Neural crest cell (in vitro differentiated cells): ENCODE measurements at places on chromosomes 5 and 9. TPM values are rescaled to one million over a fixed set of nuclear protein-coding genes. Genes with fewer than 3 reads are reported as not detected.

The MRPL50 gene
- total RNA-seq = 17.3 and 18.6 TPM in 2 replicates

The CCNJL gene
- total RNA-seq = 28.7 and 29.7 TPM in 2 replicates

The SPATA31A3 gene
- 0.09 TPM in 1 of 2 replicates, not detected in the other for total RNA-seq

The LOX gene
- total RNA-seq = 1.2 and 1.4 TPM in 2 replicates

The SLC6A3 gene
- 0.16 and 0.27 TPM in 2 replicates for total RNA-seq

DNA sequence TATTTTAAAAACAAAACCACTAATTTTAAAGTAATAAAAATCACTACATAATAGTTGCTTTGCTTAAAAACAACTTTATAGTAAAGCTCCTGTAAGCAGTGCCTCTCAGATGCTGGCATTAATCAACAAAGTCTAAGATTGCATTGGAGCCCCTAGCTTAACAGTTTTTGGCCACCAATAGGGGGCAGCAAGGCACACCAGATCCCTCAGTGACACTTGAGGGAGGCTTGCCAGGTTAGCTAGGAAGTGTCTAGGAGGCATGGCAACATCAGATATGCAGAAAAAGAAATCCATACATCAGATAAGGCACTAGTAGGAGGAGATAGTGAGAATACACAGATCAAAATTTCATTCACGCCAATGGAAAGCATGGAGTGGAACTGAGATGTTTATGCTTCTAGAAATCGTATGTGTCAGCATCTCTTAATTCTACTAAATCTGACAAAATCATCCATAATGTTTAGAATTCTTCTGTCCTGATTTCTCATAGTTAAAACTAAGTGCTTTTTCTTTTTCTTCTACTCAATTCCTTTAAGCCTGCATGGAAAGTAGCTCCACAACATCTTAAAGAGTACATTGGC is 73.6 kb upstream of the PAM start:
- DNase-seq = peak; percentile 62
- peaks cover 4% of the 10 kb centered on the region for H3K4me1 ChIP-seq
- H3K27ac ChIP-seq = no peak overlapping the region
- H3K27me3 ChIP-seq = no peaks in the 10 kb centered on the region

- peaks cover 81% of the 10 kb centered on the region for H3K27me3 ChIP-seq
- H3K4me3 ChIP-seq = peak overlapping the region; percentile 80
- no peak for DNase-seq
These were observed 219.2 kb downstream of the MEF2C start for GRCh38 chr5:88663793-88664216.

GRCh38 chr9:121852651-121853616 is 201.5 kb downstream of the DAB2IP start:
- DNase-seq = no peak
- H3K27ac ChIP-seq = peak overlapping the region; percentile 67
- peaks cover 7% of the 10 kb centered on the region for H3K4me1 ChIP-seq
- H3K36me3 ChIP-seq = peaks cover 2% of the 10 kb centered on the region
- H3K4me3 ChIP-seq = no peak overlapping the region

DNA sequence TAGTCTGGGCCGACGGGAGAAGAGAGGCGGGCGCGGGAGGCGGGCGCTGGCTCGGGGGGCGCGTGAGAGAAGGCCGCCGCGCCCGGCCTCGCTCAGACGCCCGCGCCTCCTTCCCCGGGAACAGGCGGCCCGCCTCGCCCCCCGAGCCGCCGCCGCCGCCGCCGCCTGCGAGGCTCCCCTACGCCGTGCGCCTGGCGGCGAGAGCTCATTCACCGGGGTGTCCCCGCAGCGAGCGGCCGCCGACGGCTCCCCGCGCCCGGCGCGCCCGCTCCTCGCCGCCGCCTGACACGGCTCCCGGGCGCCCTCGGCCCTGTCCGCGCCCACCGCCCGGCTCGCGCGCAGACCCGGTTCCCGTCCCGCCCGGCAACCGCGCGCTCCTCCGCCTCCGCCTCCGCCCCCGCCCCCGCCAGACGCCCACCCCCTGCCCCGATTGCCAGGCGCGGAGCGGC is at the start of gene GNAQ:
TSS of gene GNAQ (minus strand) at position 368 of the 449 bp plus-strand sequence. CDS start 576 bp downstream, outside the sequence.
- peak within 1 kb of the TSS; percentile 96 for H3K27ac ChIP-seq
- H3K36me3 ChIP-seq = no peaks in the 10 kb centered on the region
- peak; percentile 45 for DNase-seq
- no peaks in the 10 kb centered on the region for H3K27me3 ChIP-seq
- peaks cover 57% of the 10 kb centered on the region for H3K4me1 ChIP-seq
- peak within 1 kb of the TSS; percentile 97 for H3K4me3 ChIP-seq

GRCh38 chr9:16369427-16369826 is 501.0 kb downstream of the BNC2 start:
- H3K4me3 ChIP-seq = no peak overlapping the region
- no peaks in the 10 kb centered on the region for H3K27me3 ChIP-seq
- no peak for DNase-seq
- H3K36me3 ChIP-seq = no peaks in the 10 kb centered on the region

DNA sequence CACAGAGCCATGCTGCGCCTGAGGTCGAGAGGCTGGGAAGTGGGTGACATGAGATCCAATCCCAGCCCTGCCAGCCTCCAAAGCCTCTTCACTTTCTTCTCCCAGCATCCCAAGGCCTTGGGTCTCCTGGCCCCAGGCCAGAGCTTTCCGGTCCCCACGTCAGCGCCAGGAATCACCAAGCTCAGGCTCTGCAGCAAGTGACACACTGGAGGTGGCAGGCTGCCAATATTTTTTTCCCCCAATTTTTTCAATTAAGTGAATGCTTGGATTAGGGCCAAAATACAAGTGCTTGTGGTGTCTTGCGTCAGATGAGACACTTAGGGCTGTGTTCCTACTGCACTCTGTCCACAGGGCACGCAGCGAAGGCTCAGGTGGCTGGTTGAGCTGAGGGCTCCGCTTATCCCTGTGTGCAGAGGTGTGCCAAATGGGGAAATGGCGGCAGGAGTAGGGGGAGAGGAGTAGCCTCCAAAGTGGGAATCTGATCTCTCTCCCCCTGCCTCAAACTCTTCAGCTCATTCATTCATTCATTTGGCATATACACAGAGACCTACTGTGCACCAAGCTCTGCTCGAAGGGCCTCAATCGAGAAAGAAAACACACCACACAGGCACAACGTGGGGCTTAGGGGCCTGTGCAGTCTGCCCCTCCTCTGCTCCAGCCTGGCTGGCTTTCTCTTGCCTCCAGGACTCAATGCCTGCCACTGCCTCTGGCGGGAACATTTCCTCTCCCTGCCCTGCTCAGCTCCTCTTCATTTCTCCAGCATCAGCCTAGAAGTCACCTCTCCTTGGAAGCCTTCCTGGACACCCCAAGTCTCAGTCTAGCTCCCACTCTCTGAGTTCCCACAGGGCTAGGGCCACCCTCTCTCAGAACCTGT is 16.6 kb downstream of the SH3PXD2B start:
- no peak for DNase-seq
- no peaks in the 10 kb centered on the region for H3K36me3 ChIP-seq
- peaks cover 43% of the 10 kb centered on the region for H3K4me1 ChIP-seq

DNA sequence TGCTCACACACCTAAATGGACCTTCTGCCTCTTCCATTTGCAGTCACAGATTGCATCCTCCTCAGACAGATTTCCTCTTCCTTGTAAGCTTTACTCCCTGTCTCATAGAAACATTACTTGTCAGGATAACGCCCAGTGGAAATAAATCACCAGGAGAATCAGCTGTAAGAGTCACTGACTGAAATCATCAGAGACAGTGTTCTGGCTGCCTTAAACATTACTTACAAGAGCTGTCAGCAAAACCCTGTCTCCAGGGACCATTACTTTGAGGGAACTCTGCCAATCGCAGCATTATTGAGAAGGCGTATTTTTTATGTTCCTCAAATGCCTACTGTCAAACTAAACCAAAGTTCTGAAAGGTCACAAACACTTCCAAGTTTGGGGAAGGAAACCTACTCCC is 5.9 kb downstream of the DPYSL3 start:
- no peak overlapping the region for H3K27ac ChIP-seq
- peaks cover 17% of the 10 kb centered on the region for H3K4me1 ChIP-seq
- H3K36me3 ChIP-seq = peaks cover 2% of the 10 kb centered on the region
- no peak for DNase-seq
- no peak overlapping the region for H3K4me3 ChIP-seq
- H3K27me3 ChIP-seq = peaks cover 8% of the 10 kb centered on the region

GRCh38 chr5:127098241-127098640 is 24.9 kb upstream of the C5orf63 start:
- no peak for DNase-seq
- H3K36me3 ChIP-seq = no peaks in the 10 kb centered on the region
- H3K27ac ChIP-seq = no peak overlapping the region
- peaks cover 42% of the 10 kb centered on the region for H3K4me1 ChIP-seq

DNA sequence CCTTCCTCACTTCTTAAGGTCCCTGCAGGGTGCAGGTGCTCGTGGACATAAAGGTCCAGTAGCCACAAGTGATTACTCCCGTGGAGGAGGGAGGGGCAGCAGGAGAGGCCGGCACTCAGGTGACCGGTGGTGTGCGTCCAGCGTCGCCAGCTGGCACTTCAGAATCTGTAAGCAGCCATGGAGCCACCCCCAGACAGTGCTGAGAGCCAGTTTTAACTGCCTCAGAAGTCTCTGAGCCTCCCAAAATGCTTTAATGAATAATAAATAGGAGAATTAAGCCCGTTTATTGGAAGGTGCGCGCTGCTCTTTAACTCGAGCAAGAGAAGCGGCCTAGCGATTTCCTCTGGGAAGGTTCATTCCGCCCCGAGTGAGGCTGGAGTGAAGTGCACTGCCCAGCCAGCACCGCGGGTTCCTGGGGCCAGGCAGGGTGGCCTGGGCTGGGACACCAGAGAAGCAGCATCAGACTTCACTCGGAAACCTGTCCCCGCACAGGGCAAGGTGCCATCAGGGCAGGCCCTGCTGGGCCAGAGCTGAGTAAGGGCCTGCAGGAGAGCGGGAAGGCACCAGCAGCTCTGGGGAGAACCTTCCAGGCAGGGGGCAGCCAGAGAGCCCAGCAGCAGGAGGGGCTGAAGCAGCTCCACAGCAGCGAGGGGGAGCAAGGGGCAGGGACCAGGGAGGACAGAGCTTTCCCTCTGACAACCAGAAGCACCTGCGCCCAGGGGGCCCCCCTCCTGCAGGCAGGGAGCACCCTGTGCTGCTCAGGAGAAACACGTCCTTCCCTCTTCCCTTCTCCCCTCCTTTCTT is 61.2 kb downstream of the VAV2 start:
- peaks cover 19% of the 10 kb centered on the region for H3K36me3 ChIP-seq
- peaks cover 47% of the 10 kb centered on the region for H3K4me1 ChIP-seq
- no peaks in the 10 kb centered on the region for H3K27me3 ChIP-seq
- no peak for DNase-seq
- no peak overlapping the region for H3K4me3 ChIP-seq

- no peak for DNase-seq
- H3K4me3 ChIP-seq = peak overlapping the region; percentile 17
These were observed 123.8 kb downstream of the GIN1 start for GRCh38 chr5:102996011-102996575.

GRCh38 chr9:114375386-114376175 is 12.2 kb downstream of the AKNA start:
- H3K27ac ChIP-seq = peak overlapping the region; percentile 4
- DNase-seq = no peak
- no peaks in the 10 kb centered on the region for H3K27me3 ChIP-seq
- peaks cover 3% of the 10 kb centered on the region for H3K36me3 ChIP-seq

DNA sequence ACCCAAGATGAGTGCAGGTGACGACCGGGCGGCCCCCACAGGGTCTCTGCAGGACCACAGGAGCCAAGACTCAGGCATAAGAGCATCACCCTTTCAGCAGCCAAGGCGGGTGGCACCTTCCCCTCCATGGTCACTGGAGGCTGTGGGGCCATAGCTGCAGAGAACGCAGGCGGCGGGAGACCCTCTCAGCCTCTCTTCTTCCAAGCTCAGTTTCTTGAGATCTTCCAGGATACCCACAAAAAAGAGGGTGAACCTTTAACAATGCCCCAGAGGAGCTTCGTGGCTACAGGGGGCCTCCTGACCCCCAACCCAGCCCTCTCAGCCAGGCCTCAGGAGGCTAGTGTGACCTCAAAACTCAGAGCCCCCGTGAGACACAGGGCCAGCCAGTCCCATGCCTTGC is 5.8 kb upstream of the TBC1D9B start:
- no peaks in the 10 kb centered on the region for H3K27me3 ChIP-seq
- no peak overlapping the region for H3K27ac ChIP-seq
- H3K4me3 ChIP-seq = no peak overlapping the region
- no peak for DNase-seq
- peaks cover 5% of the 10 kb centered on the region for H3K4me1 ChIP-seq
- no peaks in the 10 kb centered on the region for H3K36me3 ChIP-seq

DNA sequence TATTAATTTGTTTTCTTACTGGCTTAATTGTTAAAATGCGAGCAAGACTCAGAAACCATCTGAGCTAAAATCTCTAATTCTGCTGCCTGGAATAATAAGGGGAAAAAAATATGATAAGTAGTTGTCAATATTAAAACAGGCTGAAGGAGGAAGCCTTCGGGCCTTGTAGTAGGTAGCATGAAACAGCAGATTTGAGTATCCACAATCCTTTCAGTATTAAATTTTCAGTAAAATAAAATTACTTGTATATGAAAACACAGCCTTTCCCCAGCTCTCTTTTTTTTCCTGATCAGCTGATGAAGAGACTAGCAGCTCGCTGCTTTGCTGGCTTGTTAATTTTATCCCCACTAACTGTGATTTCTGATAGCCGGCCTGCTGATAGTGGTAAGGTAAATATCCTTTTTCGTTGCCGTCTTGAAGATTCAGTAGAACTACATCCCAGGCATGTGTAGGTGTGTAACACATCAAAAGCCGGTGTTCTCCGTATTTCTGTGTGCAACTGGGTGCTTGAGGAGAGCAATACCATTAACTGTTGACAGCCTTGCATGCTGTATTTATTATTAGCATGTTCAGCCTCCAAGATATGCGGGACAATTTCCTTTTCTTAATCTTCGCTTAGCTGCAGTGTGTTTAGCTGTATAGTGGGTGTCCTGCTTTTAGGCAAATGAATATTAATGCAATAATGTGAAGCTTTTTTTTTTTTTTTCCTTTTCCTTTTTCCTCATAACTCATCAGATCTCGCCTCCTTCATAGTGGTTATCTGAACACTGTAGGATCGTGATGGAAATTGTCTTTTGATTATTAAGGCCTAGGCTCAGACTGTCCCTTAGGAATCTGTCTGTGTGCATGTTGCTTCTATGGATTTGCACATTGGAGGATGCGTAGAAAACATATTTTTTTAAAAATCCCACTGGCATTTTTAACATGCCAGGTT is 144.6 kb downstream of the SMARCA2 start:
- peak overlapping the region; percentile 56 for H3K4me3 ChIP-seq
- H3K27me3 ChIP-seq = no peaks in the 10 kb centered on the region
- H3K27ac ChIP-seq = peak overlapping the region; percentile 21
- DNase-seq = no peak
- peaks cover 4% of the 10 kb centered on the region for H3K36me3 ChIP-seq

GRCh38 chr5:159017786-159018185 is 81.9 kb downstream of the EBF1 start:
- peak overlapping the region; percentile 9 for H3K27ac ChIP-seq
- DNase-seq = no peak
- H3K4me1 ChIP-seq = peaks cover 46% of the 10 kb centered on the region
- no peaks in the 10 kb centered on the region for H3K36me3 ChIP-seq
- H3K4me3 ChIP-seq = no peak overlapping the region

- H3K4me1 ChIP-seq = peaks cover 3% of the 10 kb centered on the region
- H3K27ac ChIP-seq = no peak overlapping the region
- no peaks in the 10 kb centered on the region for H3K36me3 ChIP-seq
These were observed 41.3 kb upstream of the HAND1 start for GRCh38 chr5:154519359-154519758.
